ENCODE measurements at places on chromosomes 16 and 17.

DNA sequence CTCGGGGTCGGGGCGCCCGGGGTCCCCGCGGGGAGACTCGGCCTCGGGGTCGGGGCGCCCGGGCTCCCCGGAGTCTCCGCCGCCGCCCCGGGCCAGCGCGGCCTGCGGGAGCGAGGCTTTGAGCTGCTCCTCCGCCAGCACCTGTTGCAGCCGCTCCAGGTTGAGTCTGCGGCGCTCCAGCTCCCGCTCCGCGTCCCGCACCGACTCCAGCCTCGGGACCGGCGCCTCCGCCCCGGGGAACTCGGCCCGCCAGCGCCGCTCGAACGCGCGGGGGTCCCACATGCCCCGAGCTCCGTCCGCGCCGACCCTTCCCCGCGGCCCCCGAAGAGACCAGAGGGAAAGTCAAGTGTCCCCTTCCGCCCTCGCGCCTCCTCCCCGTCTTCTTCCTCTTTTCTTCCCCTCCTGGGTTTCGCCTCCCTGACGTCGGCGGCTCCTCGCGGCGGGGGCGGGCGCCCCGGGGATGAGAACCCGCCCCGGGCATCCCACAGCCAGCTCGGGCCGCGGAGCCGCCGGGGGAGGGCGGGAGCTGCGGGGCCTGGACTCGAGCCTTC lies 40.8 kb upstream of the BHLHA9 start:
- peak; percentile 25 for DNase-seq

DNA sequence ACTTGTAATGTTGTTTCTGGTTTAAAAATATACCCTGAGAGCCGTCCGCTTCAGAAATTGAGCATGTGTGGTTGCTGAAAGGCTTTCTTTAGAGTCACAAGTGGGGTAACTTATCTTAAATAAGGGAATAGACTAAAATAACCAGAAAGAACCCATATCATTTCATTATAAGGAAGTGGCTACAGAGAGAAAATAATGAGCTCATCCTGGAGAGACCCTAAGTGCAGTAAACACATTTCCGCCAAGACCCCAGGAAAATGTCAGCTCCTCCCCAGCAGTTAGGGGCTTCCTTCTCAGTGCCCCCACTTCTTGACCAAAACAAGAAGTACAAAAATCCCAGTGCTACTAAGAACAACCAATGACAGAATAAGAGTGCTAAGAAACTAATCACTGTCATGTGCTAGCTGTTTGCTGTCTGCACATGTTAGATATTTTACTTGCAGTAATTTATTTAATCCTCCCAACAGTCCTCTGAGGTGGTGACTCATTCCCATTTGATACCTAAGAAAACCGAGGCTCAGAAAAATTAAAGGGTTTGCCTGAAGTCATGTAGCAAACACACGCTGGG lies 83.5 kb downstream of the CDYL2 start:
- no peak for DNase-seq

GRCh38 chr16:23663918-23664317 lies 14.8 kb upstream of the PLK1 start:
- no peak for DNase-seq

DNA sequence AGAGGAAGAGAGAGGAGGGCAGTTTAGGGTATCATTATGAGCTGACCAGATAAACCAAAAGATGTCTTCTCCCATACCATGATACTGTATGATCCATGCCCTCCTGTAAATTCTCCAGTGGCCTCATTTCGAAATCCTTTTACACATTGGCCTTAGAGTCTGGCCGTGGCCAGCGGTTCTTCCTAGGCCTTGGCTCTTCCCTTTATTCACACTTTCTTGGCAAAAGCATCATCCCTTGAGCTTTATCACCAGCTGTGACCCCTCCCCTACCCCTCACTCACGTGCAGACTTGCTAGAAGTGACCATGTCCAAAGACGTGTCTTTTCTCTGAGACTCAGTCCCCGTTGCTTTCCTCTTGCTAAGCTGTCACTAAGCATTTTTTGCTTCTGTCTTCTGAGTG lies 22.8 kb downstream of the KATNIP start:
- DNase-seq: no peak

- DNase-seq: no peak
Observed at GRCh38 chr16:10932959-10933710, 9.1 kb downstream of the DEXI start.

DNA sequence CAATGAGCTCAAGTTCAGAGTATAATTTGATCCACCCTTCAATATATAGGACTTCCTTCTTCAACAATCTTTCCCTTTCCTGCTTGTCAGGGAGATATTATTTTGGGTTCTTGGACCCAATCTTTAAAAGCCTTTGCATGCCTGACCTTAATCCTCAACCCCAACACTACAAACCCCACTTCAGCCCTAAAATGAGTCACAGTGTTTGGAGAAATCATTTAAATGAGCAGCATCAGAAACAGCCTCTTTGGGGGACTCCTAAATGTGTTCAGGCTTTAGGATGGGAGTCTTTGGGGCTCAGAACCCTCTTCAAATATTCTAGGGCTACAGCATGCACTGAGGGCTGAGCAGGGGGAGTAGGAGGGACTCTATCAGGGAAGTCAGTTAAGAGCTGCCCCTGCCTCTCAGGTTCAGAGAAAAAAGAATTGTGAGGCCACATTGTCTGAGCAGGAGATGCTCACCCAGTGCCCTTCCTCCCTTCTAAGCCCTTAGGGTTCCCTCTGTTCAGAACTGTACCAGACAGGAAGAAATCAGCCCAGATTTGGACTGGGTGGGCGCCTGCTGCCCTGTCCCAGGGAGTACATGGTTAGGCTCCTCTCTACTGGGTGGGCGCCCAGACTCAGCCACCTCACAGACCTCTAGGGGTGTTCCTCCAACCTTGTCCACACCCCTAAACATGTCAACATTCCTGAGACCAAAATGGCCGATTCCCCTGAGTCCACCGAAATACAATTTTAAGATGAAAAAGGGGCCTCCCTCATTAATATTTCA lies 5.0 kb downstream of the NEUROD2 start:
- DNase-seq: no peak

DNA sequence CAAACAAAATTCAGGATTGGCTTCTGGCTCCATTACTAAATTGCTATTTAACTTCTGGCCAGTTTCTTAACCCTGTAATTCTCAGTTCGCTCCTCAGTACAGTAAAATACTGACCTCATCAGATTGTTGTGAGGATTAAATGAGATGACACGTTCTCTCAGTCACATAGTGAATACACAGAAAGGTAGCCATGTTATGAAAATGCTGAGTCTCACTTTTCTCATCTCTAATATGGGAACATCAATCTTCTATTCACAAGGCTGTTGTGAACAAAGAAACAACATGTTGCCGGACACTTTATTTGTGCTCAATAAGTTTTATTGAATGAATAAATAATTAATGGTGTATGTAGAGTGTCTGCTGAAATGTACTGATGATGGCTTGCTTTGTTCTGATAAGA lies 924.5 kb upstream of the GOT2 start:
- DNase-seq: no peak

GRCh38 chr16:73669535-73670274 lies 621.8 kb upstream of the ZFHX3 start:
- DNase-seq: no peak

DNA sequence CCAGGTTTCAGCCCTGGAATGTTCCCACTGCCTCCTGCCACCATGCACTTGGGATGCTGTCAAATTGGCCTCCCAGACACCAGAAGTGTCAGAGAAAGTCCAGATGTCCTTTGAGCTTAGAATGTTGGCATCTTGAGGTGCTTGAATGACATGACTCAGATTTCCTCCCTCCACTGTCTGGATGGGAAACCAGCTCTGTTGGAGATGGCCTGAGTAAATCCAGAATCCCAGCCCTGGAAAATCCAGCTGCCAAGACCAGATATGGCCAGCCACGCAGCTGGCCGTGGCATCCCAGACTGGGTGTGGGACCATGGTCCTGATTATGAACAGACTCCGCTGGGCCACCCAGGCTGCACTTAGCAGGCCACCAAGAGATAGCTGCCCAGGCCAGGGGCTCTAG lies 57.0 kb upstream of the CLEC3A start:
- DNase-seq: no peak

DNA sequence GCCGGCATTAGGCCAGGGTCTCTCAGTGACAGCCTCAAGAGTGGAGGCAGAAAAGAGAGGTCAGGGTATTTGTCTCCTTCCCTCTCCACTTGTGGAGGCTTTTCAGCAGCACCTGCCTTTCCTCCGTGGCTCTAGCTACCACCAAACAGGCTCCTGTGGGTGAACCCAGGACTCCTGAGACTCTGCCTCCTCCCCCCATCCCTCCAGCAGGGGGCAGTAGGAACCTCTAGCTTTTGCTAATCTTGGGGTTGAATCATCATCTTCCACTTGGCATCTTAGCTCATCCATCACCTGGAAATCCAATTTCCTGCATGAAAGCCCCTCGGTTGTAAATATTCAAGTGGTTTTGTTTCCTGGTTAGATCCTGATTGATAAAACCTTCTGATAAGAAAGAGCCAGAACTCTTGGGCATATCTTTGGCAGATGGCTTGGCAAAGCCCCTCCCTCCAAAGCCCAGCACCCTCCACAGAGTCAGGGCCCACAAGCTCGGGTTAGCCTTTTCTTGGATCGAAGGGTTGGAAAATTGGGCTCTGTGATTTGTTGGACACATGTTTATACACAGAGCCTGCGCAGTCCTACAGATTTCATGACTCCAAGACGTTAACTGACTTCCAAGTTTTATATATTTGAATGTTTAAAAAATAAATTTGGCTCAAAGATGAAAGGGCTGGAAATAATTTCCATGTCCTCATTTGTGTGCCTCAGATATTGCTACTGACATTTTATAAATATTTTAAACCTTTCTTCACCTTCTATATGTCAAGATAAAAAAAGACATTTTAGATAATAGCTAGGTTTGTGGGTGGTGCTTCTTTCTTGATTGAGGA lies 322.1 kb downstream of the MAP2K4 start:
- DNase-seq: no peak

GRCh38 chr17:13160296-13160695 lies 142.5 kb upstream of the ELAC2 start:
- DNase-seq: no peak

GRCh38 chr17:6671431-6671830 lies 19.9 kb downstream of the C17orf100 start:
- no peak for DNase-seq

DNA sequence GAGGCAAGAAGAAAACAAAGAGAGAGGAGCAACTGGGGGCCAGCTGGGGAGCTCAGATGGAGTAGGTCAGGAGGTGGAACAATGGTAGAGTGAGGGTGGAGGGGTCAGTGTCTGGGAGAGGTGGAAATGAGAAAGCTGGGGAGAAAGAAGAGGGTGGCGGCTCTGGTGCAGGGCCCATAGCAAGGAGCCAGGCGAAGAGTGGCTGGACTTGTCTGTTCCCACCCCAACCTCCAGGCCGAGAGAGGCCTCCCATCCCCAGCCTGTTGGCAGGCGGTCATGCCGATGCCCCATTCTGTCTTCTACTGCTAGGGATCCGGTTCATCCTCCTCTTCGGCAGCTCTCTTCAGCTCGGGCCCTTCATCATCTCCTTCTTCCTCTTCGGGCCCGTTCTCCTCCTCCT lies 31.3 kb downstream of the AP1G1 start:
- DNase-seq: no peak

- no peak for DNase-seq
Observed at GRCh38 chr16:11130978-11131665, 124.9 kb downstream of the SOCS1 start.

DNA sequence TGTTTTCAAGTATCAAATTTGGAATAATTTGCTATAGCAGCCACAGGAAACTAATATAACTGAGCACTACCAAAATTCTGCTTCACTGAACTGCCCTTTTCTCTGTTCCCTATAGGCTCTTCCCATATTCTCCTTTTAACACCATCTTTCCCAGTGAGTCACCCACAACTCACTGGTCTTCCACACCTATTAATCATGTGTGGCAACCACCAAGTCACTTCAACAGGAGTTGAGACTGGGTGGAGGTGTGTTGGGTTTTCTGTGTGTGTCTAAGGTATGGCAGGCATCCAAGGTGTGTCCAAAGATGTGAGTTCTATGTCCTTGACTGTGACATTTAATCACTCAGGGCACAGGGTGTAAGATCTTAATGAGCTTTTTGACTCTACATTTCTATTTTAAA lies 610.0 kb upstream of the CDH11 start:
- no peak for DNase-seq

- no peak for DNase-seq
Observed at GRCh38 chr17:16013943-16014407, 14.4 kb downstream of the TTC19 start.

DNA sequence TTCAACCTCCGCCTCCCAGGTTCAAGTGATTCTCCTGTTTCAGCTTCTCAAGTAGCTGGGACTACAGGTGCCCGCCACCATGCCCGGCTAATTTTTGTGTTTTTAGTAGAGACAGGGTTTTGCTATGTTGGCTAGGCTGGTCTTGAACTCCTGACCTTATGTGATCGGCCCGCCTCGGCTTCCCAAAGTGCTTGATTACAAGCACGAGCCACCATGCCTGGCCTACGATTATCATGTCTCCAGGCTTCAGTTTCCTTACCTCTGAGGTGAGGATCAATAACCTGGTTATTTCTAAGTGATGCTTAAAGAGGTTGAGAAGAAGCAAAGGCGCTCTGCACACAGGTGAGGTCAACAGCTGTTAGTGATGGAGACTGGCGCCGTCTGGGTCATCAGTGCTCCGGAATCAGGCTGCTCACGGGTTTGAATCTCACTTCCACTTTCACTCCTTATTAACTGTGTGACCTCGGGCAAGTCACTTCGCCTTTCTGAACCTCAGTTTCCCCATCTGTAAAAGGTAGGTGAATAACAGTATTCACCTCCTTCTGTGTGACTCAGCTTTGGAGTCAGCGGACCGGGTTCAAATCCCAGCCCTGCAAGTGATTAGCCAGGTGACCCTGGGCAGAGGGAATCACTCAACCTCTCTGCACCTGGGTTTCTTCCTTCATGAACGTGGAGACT lies 745 bp upstream of the ABCC1 start:
- no peak for DNase-seq

- no peak for DNase-seq
Observed at GRCh38 chr17:65542610-65543009, 18.8 kb downstream of the AXIN2 start.

DNA sequence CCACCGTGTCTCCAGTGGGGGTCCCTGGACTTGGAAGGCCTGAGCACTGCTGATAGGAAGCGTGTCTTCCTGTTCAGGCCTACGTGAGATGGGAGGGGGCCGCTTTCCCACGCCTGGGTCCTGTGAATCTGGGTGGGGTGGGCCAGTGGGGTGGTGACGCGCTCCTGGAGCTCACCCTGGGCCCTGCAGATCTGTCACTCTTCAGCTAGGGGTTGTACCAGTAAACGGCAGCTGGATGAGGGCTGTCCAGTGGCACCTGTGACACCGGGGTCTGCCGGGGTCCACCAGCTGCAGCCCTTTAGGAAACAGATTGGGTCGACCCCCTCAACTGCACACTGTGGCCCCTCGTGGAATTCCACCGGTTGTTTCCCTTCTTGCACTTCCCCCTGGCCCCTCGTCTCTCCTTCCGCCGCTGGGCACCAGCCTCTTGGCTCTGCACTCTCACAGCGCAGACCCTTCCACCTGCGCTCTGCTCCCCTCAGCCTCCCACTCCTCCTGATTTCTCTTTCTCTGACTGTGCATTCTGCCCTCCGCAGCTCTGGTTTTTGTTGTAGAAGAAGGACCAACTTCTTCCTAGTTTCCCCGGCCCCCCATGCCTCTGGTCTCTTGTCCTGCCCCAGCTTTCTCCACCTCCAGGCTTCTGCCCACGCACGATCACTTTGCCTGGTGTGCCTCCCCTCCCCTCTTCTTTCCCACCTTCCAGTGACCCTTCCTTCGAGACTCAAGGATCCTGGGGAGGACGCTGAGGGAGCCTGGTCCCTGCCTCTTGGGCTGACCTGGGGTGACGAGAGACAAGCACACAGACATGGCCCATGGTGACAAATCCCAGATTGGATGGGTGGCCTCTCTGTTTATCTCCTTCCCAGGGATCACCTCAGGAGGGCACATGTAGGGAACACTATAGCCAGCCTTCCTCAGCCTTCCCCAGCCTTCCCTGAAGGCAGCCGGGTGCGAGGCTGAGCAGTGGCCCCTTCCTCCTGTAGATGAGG lies 4.8 kb downstream of the MRC2 start:
- DNase-seq: no peak

Measured in activated T-helper 1 cell treated with anti-CD3 and anti-CD28 coated beads, Interleukin-2, amount 50 U/mL, for 16 hours (primary cell).